ENCODE measurements at places on chromosomes 1 and 21.

GRCh38 chr1:224067207-224067606 is 46.7 kb upstream of the FBXO28 start:
- DNase-seq, result no peak

- no peak for DNase-seq
Measured at GRCh38 chr1:145985502-145986439, 10.6 kb downstream of the TXNIP start.

DNA sequence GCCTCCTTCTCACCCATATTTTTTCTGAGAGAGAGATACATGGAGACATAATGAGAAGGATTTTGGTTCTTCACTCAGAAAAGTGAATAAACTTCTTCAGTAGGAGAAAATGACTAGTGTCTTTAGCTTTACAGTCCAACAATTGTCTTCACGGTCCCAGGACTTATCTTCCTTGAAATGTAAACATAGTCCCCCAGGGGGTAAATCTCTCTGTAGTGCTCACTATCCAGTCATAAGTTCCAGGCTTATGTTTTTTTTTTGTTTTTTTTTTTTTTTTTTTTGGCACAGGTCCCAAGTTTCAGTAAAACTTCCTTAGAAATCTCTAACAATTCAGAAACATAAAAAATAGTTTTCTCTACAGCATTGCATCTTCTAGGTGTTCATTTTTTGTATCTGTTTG is 890.2 kb upstream of the B3GALT2 start:
- no peak for DNase-seq

- DNase-seq, result no peak
Measured at GRCh38 chr1:175090780-175091179, 23.1 kb downstream of the TNN start.

- no peak for DNase-seq
Measured at GRCh38 chr21:26169611-26170470, 729 bp downstream of the APP start.

DNA sequence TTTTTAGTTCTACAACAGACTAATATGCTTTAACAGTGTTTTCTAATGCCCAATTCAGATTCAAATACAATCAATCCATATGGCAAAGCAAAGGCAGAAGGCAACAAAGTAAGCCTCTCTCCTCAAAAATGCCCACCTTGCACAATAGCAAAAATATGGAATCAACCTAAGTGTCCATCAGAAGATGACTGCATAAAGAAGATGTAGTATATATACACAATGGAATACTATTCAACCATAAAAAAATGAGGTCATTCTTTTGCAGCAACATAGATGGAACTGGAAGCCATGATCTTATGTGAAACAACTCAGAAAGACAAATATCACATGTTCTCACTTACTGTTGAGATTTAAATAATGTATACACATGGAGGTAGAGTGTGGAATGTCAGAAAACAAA is 80.7 kb downstream of the EIF4G3 start:
- no peak for DNase-seq

DNA sequence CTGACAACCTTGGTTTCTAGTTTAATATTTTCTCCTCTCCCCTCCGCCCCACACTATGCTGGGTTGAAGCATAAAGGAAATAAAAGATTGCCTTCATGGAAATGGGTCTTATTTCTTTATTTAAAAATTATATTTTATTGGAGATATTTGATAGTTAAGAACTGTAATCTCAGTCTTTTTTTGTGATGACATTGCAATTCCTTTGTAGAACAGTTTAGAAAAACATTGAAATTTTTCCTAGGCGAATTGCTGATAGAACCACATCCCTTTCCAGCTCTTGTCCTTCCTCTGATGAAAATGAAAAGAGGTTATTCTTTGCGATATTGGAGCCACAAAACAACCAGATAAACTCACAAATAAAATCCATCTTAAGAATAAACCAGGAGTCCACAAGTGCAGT is 125.6 kb upstream of the NRIP1 start:
- no peak for DNase-seq

DNA sequence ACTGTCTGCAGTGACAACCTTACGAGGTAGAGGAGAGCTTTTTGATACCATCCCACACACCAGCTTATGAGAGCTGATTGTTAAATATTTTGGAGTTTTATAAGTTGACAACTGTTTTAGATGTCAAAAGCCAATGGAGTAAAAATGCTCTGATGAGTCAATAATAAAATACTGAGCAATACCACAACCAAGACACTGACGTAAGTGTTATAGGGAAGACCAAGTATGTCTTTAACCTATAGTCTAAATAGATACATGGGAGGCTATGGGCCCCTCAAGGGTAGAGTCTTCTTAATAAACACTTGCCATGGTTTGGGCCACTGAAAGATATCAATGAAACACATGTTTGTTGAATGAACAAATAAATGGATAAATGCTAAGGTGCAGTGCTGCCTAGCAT is 49.2 kb downstream of the DUSP10 start:
- DNase-seq, result no peak
